ENCODE measurements at places on chromosomes 4 and X.
A peak's percentile ranks its signal among the peaks of the same experiment; 100 is the strongest.

DNA sequence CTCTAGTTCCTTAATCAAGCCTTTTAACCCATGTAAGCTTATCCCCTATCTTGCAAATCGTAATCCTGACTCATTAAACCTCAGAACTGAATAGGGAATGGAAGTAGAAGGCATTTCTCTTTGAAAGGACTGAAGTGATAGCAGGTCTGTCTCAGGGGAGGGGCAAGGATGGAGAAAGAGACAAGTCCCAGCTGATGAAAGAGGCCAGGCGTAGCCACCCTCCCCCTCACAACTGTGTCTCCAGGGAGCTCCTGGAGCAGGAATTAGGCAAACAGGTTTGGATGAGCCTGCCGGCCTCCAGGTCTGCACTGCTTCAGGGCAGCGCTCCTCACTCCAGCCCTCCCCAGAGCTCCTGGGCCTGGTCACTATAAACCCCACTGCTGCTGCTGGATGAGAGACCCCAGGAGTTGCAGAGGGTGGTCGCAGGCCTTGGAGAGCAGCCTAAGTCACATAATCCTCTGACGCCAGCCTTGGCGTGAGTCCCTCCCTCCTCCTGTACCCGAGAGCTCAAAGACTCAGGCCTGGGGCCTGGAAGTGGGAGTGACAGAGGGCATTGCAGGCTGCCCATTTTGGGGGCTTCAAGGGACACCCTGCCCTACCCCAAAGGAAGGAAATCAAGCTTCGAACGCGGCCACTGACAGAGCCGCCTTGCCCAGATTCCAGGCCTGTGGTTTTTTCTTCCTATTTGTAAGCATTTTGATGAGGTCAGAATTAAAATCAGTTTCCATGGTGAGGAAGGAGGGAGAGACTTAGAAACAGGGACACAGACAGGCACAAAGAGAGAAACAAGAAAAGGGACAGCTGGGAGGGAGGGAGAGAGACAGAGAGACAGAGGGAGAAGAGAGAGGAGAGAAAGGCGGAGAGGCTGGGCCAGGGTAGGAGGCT, 21.2 kb upstream of the MSX1 start:
- peak; percentile 74 for ATAC-seq

GRCh38 chrX:154602766-154603437, 16.2 kb downstream of the CTAG1B start:
- no peak for ATAC-seq

DNA sequence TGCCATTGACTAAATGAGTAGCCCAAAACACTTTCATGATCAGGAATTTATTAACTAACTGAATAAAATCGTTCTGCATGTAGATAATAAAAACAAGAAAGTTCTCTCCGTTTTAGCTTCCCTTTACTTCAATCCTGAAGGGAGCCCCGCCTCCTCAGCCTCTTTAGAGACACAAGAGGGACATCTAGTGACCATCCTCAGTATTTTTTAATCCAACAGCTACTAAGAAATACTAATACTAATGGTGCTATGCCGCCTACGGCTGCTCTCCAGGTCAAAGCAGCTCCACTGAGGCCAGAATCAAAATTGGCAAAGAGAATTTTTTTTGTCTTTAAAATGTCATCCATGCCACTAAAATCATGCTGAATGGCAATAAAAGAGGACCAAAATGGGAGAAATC, 3.2 kb upstream of the PCDH19 start:
- peak; percentile 31 for ATAC-seq

DNA sequence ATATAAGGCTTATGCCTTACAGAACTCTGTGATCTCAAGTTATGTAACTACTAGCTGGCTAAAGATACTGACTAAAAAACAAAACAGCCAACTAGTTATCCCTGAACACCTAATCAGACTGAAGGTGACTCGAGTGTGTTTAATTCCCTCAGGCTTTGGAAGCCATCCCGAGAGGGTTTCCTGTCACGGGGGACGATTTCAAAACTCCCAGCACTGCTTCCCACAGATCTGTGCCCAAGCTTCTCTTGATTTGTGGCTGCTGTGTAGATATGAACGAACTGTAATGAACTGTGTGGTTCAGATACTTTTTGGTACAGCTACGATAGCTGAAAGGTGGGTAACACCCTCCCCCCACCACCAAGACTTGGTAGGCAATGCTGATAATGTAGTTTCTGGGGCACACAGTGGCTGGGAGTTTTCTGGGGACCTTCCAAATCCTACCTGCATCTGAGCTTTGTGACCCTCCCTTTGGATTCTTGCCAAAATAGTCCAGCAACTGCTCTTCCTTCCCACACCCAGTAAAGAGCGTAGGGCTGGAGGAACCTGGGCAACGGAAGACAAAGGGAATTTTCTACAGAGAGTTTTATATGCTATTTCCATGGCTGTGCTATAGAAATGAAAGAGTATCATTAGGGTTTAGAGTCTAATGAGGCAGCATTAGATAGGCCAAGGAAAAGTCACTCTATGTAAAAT, 148.8 kb downstream of the MGST2 start:
- ATAC-seq = no peak

DNA sequence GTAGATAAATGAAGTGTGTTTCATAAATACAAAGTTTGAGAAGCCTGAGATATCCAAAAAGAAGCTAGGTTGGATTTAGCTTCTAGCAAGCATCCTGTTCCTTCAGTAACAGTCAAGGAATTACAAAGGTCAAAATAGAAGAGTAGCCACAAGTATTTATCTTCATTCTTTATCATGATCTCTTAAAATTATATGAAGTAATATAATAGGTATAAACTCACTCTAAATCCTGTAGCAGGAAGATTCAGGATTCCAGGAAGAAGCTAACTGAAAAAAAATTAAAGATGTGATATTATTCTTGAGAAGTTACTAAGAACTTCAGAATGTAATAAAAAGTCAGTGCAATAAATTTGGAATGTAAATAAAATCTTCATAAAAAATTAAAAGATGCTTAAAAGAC, 31.1 kb upstream of the RXFP1 start:
- no peak for ATAC-seq

DNA sequence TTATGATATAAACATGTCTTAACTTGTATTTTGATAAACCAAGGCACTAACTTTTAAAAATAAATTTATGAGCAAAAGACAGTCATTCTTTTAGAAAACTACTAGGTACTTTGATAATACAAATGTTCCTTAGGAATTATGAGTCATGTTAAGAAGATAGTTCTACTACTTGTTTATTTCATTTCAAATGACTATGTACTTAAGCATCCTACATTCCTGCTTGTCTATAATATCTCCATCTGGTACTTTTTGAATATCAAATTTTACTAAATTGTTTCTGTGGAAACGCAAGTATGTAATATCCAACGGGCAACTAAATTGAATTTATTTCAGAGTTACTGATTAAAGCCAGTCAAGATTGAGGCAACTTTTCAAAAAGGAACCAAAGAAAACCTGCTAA, 61.8 kb downstream of the CAMK2D start:
- ATAC-seq = no peak

GRCh38 chr4:7393601-7394575, 40.8 kb downstream of the PSAPL1 start:
- ATAC-seq = peak; percentile 26

GRCh38 chrX:122626871-122627270, 557.2 kb upstream of the GRIA3 start:
- ATAC-seq = no peak

DNA sequence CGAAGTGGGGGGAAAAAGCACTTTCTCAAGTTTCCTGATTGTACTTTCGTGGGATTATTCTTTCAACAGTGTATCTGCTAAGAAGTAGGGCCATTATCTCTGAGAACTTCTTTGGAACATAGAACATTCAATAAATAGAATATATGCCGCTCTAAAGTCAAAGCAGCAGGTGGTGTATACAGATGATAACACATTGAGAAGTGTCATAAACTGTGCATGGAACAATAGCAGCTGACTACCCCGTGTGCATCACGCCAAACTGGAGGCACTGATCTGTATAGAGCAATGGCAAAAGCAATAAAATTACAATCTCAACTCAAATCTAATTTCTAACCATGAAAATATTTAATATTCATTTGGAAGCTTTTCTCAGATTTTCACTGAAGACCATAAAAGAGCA, 175.3 kb downstream of the DCTD start:
- ATAC-seq = no peak

DNA sequence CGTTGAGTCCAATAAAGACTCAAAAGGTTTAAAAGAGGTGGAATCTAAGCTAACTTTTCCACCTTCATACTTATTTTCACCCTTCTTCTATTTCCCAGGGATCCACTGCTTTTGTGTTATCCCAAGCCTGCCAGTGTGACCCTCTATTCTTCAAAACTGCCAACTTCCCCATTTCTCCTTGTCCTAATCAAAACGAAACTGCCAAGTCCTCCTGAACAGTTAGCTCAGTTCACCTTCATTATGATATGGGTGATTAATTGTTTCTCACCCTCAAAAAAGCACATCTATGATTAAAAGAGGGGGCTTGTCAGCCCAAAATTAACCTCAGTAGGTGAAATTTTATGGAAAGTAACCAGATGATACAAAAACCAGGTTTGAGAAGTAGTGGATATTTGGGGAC, 108.4 kb downstream of the GUCY2F start:
- ATAC-seq = no peak

DNA sequence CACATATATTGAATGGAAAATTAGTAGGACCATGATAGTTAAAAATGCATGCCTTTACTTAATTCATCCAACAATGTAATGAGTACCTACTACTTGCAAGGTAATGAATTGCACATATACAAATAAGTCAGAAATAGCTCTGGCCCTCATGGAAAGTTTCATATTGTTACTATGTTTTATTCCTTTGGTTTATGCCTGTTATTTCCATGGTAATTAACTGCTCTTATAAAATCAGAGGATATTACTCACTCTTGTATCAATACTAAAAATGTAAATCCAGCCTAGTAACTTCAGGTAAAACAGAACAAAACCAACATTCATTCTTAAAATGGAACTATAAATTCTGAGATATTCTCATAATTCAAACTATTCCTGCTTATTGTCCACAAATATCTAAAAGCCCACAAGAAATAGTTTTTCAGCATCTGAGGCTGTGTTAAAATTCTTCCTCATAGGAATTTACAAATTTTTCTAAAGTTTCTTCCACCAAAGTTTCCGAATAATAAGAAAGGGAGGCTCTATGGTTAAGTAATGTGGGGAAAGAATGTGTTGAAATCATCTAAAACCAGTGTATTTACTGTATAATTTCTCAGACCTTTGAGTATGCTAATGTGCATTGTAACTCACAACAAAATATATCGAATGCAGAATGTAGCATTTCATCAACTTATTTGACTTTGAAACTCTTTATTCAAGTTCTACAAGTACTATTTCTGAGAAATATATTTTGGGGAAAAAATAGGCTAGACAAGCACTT, 444.2 kb downstream of the PDGFC start:
- ATAC-seq = no peak

DNA sequence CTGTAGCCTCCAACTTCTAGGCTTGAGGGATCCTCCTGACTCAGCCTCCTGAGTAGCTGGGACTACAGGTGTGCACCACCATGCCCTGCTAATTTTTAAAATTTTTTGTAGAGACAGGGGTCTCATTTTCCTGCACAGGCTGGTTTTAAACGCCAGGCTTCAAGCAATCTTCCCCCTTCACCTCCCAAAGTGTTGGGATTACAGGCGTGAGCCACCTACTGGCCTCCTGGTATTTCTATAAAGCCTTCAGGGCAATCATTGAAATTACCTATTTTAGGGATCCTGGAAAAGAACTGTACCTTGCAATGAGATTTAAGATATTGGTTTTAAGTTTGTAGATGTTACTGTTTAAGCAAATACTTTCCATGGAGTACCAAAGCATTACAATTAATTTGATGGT, 13.5 kb upstream of the PLS3 start:
- ATAC-seq = no peak

GRCh38 chr4:103719105-103719829, 518 bp downstream of the TACR3 start:
- ATAC-seq = no peak

- ATAC-seq = peak; percentile 98
Observed at GRCh38 chr4:121272526-121272925, 108.3 kb downstream of the QRFPR start.

GRCh38 chr4:79476196-79476595, 68.2 kb upstream of the GK2 start:
- no peak for ATAC-seq

GRCh38 chrX:124393238-124393637, 46.9 kb downstream of the SH2D1A start:
- no peak for ATAC-seq

DNA sequence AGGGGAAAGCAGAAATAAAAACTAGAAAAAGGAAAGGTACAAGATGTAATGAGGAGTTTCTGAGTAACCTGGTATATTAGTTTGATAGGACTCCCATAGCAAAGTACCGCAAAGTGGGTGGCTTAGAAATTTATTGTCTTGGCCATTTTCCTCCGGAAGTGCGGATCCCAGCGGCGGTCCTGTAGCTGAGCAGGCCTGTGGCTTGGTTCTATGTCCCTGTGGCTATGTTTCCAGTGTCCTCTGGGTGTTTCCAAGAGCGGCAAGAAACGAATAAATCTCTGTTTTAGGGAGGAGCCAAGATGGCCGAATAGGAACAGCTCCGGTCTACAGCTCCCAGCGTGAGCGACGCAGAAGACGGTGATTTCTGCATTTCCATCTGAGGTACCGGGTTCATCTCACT, 44.0 kb upstream of the LDB2 start:
- no peak for ATAC-seq

DNA sequence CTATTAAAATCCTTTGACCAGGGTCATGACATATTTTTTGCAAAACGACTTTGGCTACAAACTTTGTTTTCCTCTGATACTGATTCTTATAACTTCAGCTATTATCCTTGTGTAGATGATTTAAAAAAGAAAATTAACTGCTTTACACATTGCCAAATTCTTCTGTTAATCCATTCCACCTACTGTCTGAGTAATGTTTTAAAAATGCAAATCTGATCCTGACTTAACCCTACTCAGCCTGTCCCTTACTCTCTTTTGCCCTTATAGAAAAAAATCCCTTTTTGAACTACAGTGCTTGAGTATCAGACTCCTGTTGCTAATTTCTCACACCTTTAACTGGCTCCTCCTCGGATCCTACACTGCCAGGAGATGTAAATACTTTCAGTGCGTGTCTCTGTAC, 723.1 kb downstream of the ADGRL3 start:
- ATAC-seq = no peak

DNA sequence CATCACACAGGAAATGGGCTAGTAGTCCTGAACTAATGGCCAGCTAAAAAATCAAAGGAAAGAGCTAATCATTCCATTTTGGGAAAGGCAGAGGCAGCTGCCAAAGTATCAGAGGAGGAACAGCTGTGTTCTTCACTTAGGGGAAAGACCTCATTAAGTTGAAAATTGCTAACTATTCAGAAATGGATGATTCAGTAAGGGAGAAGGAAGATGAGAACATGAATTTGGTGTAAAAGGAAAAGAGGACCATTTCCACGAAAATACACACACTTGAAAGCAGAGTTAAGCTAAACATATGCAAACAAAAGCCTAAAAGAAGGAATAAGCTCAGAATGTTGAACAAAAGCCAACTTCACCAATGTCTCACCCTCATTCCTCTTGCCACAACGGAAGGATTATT, 90.4 kb downstream of the PCDH19 start:
- no peak for ATAC-seq

DNA sequence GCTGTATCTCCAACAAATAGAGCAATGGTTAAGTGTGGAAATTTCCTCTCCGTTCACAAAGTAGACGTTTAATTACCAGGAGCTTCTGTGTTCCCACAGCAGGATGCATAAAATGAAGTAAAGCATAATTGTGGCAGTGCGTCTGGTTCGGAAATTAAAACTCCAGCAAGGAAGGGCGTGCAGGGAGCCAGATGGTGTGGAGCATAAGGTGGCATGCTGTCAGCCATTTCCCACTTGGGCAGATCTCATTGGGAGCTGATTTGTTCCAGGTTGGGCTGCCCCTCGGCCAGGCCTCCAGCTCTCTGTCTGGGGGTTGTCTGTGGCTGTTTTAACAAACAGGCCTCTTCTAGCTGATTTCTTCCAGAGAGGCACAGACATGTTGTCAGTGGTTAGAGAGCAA, 182.1 kb upstream of the CLNK start:
- no peak for ATAC-seq
